NCI-H1048 (cell line): ENCODE measurements at places on chromosomes 3 and 15.

- no peak for DNase-seq
Measured at GRCh38 chr15:33443708-33444107, 132.9 kb downstream of the RYR3 start.

DNA sequence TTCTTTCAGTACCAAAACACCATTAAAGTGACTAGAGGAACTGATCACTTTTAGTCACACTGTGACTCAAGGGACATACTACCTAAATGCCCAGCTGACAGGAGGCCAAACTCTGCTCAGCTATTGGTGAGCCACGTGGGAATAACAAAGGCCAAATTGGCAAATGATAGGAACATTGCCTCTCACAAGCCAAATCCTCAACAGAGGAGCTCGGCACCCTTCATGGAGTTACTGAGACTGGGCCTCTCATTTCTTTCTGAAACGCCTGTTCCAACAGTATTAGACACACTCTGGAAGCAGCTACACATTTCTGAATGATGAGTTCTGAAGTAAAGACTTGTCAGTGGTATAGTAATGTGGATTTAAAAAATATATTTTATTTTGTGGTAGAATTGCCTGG, 166.0 kb upstream of the COL8A1 start:
- DNase-seq = no peak

DNA sequence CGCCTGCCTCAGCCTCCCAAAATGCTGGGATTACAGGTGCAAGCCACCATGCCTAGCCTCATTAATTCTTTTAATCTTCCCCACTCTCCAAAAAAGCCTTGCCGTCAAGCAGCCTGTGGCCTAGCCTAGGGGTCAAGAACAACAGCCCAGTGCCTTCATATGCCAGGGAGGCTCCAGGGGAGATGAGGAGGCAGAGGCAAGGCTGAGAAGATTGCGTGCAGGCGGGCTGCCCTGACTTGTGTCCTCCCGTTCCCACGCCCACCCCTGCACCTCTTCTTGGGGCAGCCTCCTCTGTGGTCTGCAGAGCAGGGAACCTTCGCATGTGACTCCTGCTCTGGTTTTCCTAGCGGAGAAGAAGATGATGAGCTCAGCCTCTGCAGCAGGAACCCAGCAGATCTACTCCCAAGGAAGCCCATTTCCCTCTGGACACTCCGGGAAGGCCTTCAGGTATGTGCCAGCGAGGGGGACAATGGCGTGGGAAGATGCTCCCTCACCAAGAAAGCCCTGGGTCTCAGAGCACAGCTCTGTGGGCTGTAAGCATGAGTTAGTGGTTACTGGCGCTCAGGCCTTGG, 118.5 kb upstream of the ABHD17C start:
- DNase-seq = no peak

DNA sequence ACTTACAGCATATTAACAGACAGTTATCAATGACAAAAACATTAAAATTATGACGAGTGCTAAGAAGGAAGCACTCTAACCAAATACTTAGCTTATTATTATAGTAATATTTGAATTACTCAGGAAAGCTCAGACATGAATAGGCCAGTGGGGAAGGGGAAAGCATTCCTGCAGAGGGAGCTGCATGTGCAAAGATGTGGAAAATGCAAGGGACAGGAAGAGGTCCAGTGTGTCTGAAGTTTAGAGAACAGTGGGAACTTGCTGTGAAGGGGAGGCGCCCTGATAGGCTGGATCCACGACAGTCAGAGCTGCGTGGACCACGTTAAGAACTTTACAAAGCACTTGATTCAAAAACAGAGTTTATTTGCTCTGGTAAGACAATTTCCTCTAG, 1.2 kb upstream of the SPICE1 start:
- no peak for DNase-seq

- DNase-seq = no peak
Measured at GRCh38 chr3:77513542-77513941, 473.6 kb downstream of the ROBO2 start.

GRCh38 chr3:38107911-38108648, 28.8 kb downstream of the ACAA1 start:
- no peak for DNase-seq

DNA sequence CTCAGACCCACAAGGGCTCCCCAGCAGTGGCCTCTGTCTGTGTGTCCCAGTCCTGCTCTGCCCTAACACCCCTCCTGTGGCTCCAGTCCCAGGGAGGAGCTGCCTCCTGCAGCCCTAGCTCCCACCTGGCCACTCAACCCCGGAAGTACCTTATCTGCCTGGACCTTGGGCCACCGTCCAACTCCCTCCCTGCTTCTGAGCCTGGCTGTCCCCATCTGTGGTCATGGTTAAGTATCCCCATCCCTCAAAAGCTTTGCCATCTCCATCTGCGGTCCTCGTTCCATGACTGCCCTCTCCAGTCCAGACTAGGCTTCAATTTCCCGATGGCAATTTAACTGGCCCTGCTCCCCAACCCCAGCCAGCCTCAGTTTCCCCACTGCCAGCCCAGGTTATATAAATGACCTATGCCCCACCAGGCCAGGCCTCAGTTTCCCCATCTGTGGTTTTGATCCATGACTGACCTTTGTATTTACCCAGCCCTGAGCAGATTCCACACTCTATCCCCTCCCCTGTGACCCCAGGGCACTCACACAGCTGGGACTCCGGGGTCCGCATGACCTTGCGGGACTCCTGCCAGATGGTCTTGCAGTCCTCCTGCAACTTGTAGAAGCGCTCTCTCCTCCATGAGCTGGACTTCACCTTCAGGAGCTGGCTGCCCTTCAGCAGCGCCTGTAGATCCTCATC, 9.6 kb downstream of the PLCD1 start:
- DNase-seq = no peak

- DNase-seq = no peak
Measured at GRCh38 chr15:51687565-51687964, 6.3 kb downstream of the SCG3 start.

DNA sequence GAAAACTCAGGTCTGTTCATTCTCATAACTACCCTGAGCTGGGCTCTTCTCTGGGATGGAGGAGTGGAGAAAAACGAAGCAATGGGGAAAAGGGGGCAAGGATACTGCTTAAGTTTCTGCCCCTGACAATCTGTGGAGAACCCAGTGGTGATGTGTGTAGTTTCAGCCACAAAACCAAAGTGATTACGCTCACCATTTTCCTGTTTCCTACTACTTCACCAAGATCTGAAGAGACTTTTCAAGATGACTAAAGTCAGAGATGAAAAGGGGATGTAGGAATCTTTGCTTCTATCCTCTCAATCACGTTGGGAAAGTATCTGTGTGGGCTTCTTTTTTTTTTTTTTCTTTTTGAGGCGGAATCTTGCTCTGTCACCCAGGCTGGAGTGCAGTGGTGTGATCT, 8.3 kb upstream of the UBE2E1 start:
- DNase-seq = no peak

DNA sequence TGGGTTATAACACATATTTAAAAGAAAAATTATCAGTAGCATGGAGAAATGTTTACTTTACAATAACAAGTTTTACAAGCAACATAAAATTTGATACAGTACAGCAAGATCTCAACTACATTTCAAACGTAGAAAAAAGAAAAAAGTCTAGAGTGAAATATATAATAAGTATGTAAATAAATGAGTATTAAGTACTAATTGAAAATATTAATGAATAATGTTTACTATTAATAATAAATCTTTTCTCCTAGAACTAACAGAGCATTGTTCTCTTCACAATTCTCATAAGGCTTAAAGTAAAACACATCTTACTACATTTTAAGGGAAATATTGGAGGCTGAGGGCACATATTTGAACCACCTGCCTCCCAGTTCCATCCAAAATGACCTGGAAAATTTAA, 72.1 kb downstream of the TMEM212 start:
- DNase-seq = no peak

- DNase-seq = no peak
Measured at GRCh38 chr3:18087988-18088387, 337.2 kb downstream of the SATB1 start.
